GM23338 (cell line): ENCODE measurements at places on chromosomes 1 and 21.

DNA sequence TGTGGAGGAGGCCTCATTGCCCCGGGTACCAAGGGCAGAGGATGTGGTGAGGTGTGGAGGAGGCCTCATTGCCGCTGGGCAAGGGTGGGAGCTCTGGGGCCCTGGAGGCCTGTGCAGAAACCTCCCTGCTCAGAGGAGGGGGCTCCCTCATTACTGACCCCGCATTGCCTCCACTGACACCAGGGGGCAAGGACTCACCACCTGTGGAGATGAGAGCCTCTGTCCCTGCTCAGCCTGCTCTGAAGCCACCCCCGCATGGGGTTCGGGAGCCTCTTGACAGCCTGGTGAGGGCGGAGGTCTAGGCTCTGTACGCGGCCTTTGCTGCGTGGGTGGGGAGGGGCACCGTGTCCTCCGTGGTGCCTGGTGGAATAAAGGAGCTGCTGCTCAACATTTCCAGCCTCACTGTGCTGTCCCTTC lies 95.0 kb upstream of the COL6A1 start:
- DNase-seq = no peak

DNA sequence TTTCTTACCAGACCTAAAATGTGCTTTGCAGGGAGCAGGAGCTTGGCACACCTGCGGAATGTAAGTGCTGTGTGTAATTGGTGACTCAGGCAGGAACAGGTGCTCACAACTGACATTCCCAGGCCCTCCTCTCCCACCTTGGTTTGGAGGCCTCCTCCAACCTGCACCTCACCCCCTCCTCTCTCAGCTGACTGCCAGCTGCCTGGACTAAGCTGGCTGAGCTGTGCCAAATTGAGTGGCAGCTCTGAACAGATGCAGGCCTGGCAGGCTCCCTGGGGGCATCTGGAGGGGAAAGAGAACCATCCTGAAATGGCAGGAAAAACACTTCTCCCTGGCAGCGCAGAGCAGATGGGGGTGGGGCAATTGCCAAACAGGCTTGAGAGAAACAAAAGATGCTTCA lies 91.7 kb upstream of the PGBD5 start:
- peak; percentile 32 for DNase-seq

DNA sequence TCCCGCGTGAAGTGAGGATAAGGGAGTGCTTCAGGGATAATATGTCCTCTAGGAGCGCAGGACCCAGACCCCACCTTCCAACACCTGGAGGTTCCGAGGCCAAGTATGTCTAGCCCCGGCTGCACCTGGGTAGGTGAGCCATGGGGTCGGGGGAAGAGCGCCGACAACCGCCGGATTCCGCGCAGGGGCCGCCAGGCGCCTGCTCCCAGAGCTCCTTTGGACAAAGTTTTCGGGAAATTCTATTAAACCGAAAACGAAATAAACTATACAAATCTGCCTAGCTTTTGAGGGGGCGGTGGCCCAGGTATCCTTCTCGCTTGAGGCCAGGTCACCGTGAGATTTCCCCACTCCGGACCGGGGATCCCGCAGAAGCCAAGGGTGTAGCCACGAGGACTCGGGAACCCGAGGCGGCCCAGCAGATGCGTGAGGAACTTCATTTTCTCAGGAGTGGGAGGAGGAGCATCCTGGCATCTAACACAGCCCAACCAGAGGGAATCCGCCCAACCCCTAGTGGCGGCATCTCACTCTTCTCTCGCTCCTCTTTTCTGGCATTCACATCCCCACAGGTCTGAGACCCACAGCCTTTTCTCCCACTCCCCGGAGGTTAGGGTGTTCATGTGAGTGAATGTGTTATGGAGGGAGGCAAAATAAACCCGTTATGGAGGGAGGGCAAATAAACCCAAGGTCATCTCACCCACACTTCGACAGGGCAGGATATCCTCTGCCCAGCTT lies 2.3 kb upstream of the DMRTA2 start:
- DNase-seq = peak; percentile 67

DNA sequence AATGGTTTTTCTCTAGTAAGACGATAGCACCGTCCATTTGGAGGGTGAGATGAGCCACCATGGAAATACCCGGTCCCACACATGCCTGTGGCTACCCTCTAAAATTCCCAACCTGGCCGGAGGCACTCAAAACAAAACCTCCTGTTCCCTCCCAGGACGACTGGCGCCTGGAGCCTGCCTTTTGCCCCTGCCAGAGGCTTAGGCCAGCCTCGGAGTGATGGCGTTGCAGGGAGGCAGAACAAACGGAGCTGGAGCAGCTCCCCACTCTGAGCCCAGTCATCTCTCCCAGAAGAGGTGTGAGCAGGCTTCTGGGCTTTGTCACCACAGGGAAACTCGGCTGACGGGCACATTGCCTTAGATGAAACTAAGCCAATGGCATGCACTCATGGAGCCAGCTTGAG lies 213.7 kb upstream of the HOOK1 start:
- DNase-seq = peak; percentile 11

GRCh38 chr1:53274026-53274425 lies 35.7 kb upstream of the MAGOH start:
- DNase-seq = no peak

- peak; percentile 86 for DNase-seq
Measured at GRCh38 chr1:1779691-1780597, 1.7 kb upstream of the NADK start.

DNA sequence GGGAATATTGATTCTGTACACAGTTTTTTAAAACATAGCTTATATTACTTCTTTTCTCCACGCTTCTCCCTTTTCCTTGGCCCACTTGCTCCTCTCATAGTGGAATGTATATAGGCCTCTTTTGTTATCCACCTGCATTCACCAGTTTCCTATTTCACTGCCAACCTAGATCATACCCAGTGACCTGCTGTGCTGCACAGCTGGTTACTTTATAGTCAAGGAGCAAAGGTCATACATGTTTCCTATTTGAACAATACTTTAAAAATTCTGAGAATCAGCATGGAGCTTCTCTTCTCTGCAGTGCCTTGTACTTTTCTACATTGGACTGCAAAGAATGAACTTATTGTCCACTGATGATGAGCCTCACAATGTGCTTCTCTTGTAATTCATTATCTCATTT lies 4.3 kb upstream of the SLC35D1 start:
- DNase-seq = peak; percentile 7
